ENCODE measurements at places on chromosomes 6 and 20. TPM values are rescaled to one million over a fixed set of nuclear protein-coding genes. Genes with fewer than 3 reads are reported as not detected.

- H3K27me3 ChIP-seq, result no peaks in the 10 kb centered on the region
- no peak overlapping the region for H3K27ac ChIP-seq
- no peak overlapping the region for H3K4me3 ChIP-seq
Observed at GRCh38 chr6:140908505-140908904, 1224.2 kb upstream of the GJE1 start.

The PTK7 gene
- 3.7 TPM for total RNA-seq

DNA sequence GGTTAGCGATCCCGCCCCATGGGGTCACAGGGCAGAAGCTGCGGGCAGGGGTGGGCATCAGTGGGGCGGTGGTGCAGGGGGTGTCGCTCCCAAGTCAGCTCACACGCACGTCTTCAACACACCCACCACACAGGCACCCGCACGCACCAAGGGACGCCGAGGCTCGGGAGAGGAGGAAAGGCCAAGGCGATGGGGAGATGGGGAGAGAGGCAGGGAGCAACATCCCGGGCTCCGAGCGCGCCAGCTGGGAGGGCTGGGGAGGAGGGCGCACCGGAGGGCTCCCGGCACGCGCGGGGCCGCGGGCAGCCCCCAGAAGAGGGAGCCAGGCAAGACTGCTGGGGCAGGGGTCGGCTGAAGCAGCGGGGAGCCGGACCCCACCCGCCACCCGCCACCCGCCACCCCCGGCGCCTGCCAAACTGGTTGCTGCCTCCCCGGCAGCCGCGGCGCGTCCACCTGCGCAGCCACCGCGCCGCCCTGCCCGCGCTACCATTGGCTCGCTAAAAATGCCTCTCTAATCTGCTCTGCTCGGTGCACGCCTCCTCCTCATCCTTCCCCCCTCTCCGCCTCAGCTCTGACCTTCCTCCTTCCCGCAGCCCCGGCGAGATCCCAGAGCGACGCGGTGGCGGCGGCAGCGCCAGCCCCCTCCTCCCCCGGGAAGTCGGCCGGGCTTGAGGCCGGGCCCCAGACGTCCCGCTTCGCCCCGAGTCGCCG lies at the start of gene PACSIN1:
Gene PACSIN1 (plus strand): TSS at position 546 of the 711 bp plus-strand sequence. CDS start 60,230 bp downstream, outside the sequence.
- H3K27me3 ChIP-seq, result peaks cover 22% of the 10 kb centered on the region
- H3K4me3 ChIP-seq, result peak within 1 kb of the TSS; percentile 45
- H3K36me3 ChIP-seq, result no peaks in the 10 kb centered on the region
- H3K4me1 ChIP-seq, result peaks cover 6% of the 10 kb centered on the region
- no peak within 1 kb of the TSS for H3K27ac ChIP-seq

DNA sequence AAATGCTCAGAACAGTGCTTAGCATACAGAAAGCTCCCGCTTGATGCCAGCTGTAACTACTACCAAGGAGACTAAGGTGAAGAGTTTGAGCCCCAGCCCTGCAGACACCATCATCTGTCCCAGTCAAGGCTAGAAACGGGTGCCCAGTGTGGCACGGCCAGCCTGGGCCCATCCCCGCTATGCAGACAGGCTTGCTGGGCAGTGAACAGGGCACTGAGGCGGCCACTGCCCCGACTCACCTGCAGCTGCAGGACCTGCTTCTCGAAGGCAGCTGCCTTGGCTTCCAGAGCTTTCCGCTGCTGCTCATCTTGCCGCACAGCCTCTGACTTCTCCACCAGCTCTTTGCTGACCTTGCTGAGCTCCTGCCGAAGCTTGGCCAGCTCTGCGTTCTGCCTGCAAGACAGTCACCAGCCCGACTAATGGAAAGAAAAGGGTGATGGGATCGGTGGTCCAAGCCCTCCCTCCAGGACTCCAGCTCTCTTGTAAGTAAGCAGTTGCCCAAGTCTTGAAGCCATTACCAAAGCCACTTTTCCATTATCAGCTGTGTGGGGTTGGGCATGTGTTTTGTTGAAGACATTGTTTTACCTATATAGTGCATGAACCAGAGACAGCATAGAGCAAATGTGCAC lies 48.7 kb downstream of the RRBP1 start:
- H3K27ac ChIP-seq, result no peak overlapping the region
- no peak overlapping the region for H3K4me3 ChIP-seq
- H3K4me1 ChIP-seq, result no peaks in the 10 kb centered on the region

The DPPA5 gene
- not detected for total RNA-seq

GRCh38 chr6:125836466-125836865 lies 45.7 kb downstream of the NCOA7 start:
- no peak overlapping the region for H3K27ac ChIP-seq
- H3K36me3 ChIP-seq, result peaks cover 7% of the 10 kb centered on the region
- no peak overlapping the region for H3K4me3 ChIP-seq
- no peak for DNase-seq

The IL17F gene
- total RNA-seq, result not detected

- DNase-seq, result no peak
- no peak overlapping the region for H3K4me3 ChIP-seq
- no peaks in the 10 kb centered on the region for H3K36me3 ChIP-seq
- peaks cover 9% of the 10 kb centered on the region for H3K27me3 ChIP-seq
Observed at GRCh38 chr20:39067526-39068216, 105.5 kb downstream of the DHX35 start.

The OTOR gene
- not detected for total RNA-seq

DNA sequence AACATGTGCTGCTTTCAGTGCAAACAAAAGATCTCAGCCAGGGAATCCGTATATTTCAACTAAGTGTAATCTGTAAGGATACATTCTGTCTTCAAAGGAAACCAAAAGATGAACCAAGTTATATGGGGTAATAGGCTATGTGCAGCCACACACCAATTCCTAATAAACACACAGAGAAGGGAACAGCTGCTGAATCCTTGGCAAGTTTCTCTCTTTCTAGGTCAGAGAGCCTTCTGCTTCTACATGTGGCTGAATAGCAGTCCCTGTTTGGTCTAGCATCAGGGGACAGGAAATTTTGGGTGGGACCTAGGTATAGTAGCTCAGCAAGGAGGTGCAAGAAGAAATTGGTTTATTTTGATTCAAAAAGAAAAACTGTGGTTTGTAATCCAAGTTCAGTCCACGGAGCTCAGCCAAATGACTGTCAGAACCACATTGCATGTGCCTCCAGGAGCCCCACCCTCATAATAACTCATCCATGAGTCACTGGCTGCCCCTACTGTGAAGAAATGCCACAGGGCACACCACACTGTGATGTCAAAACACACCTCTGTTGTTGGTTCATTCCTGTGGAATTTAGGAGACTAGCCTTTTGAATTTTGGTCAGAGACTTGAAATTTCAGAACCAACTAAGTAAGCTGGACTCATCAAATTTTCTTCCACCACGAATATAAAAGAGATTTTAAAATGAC lies 21.1 kb downstream of the SPTLC3 start:
- H3K4me1 ChIP-seq, result no peaks in the 10 kb centered on the region
- H3K4me3 ChIP-seq, result no peak overlapping the region
- no peaks in the 10 kb centered on the region for H3K27me3 ChIP-seq
- no peak for DNase-seq
- no peak overlapping the region for H3K27ac ChIP-seq

DNA sequence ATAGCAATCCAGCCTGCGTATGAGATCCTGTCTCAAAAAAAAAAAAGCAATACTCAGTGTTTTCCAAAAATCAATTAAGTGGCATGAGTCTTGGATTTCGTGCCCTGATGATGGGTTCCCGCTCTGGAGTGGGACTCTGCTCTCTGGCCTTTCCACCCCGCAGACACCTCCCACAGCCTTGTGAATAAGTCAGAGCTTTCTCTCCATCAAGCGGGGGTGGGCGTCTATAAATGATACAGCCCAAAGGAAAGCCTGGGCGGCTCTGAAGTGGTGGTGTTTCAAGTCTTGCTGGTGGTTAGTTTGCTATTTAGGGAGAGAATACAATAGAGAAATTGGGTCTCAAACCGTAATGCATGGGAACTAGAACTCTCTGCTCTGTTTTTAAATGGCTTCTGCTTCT lies 52.5 kb upstream of the TAGAP start:
- no peaks in the 10 kb centered on the region for H3K27me3 ChIP-seq
- no peaks in the 10 kb centered on the region for H3K36me3 ChIP-seq
- H3K27ac ChIP-seq, result peak overlapping the region; percentile 60
- peaks cover 77% of the 10 kb centered on the region for H3K4me1 ChIP-seq
- H3K4me3 ChIP-seq, result no peak overlapping the region
- no peak for DNase-seq
